ENCODE measurements at places on chromosomes 1 and 21.

GRCh38 chr21:29074007-29074376 lies 544 bp upstream of the CCT8 start:
- DNase-seq = no peak

GRCh38 chr1:65055747-65056146 lies 89.4 kb upstream of the JAK1 start:
- DNase-seq = no peak

GRCh38 chr1:11924334-11925195 lies 1.7 kb downstream of the KIAA2013 start:
- DNase-seq = no peak

DNA sequence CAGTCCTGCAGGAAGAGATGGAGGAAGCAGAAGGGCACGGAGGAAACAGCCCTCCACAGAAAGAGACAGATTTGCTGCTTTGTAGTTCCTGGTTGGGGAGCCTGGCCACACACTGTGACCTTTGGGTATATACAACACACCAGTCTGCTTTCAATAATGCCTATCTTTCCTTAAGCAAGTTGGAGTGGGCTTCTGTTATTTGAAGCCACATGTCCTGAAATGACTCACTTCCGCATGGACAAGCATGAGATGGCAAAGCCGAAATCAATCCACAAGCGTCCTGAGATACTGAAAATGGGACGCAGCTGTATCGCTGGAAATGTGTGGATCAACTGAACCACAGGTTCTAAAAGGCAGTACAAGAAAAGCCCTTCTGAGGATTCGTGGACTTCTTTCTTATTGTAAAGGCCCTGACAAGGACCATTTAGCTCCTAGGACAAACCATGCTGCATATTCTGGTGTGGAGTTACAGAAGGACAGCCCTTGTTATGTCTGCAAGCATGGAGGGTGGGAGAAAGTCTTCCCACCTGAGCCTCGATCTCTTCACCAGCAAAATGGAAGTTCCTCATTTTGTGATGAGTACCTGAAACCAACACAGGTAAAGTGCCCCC lies 22.7 kb upstream of the FHAD1 start:
- peak; percentile 57 for DNase-seq

GRCh38 chr1:221268295-221268694 lies 389.1 kb downstream of the HLX start:
- no peak for DNase-seq

- no peak for DNase-seq
Measured at GRCh38 chr1:229457436-229457835, 23.5 kb upstream of the ACTA1 start.

DNA sequence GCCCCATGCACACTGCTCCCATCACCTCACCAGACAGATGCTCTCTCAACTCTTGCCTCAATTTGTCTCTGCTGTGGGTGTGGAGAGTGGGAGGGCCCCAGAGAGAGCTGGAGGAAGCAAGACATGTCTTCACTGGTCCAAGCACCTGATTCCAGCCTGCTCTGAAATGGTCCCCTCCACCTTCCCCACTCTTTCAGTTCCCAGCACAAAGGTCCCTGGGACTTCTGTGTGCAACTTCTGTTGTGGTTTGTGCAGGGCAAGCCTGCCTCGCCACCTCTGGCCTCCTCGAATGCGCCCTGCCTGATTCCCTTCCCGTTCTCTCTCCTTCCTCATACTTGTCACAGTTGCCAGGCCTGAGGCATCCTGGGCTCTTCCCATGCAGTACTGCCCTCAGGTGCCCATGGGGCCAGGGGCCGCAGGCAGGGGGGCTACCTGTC lies 119.3 kb downstream of the SYT2 start:
- no peak for DNase-seq

DNA sequence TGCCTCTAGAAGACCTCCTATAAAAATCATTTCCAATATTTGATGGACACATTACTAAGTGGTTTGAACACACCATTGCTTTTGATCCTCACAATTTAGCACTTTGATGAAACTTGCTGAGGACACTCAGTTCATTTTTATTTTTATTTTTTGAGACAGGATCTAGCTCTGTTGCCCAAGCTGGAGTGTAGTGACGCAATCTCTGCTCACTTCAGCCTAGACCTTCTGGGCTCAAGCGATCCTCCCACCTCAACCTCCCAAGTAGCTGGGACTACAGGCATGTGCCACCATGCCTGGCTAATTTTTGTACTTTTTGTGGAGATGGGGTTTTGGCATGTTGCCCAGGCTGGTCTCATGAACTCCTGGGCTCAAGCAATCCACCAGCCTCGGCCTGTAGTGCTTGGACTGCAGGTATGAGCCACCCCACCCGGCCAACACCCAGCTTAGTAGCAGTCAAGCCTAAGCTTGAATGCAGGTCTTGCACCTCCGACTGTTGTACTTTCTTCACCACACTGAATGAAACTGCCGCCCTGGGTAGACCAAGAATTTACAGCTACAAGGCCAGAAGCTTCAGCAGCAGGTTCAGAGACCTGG lies 24.8 kb upstream of the ATP2B4 start:
- DNase-seq = no peak

GRCh38 chr1:17538428-17539117 lies 925 bp upstream of the ARHGEF10L start:
- DNase-seq = no peak

GRCh38 chr1:18109058-18109755 lies 1.6 kb downstream of the IGSF21 start:
- DNase-seq = no peak

GRCh38 chr1:220875260-220875659 lies 4.0 kb upstream of the HLX start:
- DNase-seq = peak; percentile 17

DNA sequence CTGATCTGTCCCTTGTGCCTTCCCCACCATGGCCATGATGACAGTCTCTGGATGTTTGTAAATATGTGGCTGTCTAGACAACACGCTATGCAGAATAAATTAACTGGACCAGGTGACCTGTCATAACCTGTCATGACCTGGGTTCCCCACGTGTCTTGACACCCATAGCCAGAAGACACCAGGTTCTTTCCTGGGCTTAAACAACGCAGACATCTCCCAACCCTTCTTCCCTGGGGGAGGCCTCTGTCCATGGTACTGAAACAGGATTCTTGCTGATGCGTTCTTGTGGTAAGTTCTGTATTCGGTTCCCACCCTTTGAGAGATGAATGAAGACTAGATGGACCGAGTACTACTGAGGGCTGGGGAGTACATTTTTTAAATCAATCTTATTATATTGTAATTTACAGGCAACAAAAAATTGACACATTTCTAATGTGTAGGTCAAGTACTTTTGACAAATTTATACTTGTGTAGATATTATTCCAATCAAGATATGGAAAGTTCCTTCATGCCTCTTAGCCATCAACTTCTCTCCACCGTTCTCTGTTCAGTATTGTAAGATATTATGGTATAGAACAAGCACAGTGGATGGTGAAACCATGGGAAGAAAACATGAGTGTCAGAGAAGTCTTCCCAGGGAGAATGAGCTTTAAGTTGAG lies 738.8 kb downstream of the PTPRU start:
- peak; percentile 73 for DNase-seq

GRCh38 chr1:20964540-20965484 lies 177.7 kb upstream of the HP1BP3 start:
- DNase-seq = peak; percentile 34

- DNase-seq = peak; percentile 26
Measured at GRCh38 chr1:94552071-94552586, 10.6 kb upstream of the F3 start.

DNA sequence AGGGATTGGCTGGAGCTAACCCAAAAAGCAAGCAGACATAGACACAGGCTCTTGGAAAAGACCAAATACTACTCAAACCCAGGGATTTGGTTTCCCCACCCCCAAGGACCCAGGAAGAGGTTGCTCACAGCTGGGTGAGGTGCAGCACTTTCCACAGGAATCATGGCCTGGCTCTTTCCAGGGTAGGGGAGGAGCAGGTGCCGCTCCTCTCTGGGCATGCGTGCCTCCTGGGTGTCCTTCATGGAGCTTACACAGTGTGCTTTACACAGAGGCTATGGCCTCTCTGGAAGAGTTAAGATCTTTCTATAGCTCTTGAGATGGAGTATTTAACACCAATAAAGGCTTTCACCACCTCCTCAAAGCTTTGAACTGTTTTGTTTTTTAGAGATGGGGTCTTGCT lies 88.3 kb downstream of the CD58 start:
- no peak for DNase-seq

- no peak for DNase-seq
Measured at GRCh38 chr1:246815693-246816270, 91.6 kb downstream of the SCCPDH start.

DNA sequence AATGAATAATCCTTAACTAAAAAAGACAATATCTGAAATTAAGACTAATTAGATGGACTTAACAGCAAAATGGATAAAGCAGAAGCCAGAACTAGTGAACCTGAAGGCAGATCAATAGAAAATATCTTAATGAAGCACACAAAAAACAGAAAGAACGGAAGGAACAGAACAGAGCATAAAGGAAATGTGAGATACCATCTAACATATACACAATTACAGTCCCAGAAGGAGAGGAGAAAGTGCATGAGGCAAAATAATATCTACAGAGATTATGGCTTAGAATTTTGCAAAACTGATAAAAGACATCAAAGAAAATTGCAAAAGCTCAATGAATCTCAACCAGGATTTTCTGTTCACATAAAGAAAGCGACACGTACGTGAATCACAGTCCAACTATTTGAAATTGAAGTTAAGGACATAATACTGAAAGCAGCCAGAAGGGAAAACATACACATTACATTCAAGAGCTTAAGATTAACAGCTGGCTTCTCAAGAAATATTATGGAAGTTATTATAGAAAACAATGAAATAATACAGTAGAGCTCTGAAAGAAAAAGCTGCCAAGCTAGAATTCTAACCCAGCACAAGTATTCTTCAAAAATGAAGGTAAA lies 182.0 kb downstream of the CDC42BPA start:
- peak; percentile 34 for DNase-seq

- no peak for DNase-seq
Measured at GRCh38 chr1:227741166-227741870, 6.1 kb downstream of the SNAP47 start.

GRCh38 chr21:26136671-26137070 lies 33.9 kb downstream of the APP start:
- no peak for DNase-seq

DNA sequence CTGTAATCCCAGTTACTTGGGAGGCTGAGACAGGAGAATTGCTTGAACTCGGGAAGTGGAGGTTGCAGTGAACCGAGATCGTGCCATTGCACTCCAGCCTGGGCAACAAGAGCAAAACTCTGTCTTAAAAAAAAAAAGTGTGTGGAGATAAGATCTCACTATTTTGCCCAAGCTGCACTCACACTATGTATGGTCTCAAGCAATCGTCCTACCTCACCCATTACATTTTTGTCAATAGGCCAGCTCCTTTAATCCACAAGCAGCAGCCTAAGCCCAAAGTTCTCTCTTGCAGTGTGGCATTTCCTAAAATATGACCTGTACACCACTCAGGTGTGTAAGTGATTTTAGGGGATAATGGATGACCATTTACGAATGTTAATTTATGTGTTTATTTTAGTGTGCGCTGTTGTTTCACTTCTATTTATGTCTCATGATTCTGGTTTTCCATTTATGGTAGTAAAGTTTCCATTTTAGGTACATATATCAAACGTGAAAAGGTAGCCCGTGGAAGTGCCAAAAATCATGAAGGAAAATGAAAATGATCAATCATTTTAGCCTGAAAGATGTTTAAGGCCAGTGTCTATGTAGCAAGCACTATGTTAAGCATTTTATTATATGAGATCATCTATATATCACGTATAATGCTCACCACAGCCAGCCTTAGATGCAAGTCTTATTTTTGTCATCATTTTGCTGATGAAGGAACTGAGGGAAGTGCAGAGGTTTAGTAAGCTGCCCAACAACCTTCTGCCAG lies 5.6 kb downstream of the LCK start:
- no peak for DNase-seq

DNA sequence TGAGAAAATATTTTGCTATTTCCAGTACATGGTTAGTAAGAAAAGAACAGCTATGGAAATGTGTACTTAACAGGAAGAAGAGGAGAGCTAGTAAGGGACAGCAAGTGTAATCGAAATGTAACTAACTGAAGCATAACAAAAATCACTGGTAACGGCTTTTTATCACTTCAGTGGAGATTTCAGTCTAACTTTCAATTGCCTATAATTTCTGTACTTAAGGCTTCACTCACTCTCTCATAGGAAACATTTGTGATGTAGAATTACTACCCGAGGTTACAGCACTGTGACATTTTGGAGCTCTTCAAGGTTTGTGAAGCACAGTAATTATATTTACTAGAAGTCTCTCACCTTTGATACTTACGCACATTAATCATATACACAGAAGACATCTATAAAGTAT lies 1119.1 kb downstream of the AMY1C start:
- DNase-seq = no peak

DNA sequence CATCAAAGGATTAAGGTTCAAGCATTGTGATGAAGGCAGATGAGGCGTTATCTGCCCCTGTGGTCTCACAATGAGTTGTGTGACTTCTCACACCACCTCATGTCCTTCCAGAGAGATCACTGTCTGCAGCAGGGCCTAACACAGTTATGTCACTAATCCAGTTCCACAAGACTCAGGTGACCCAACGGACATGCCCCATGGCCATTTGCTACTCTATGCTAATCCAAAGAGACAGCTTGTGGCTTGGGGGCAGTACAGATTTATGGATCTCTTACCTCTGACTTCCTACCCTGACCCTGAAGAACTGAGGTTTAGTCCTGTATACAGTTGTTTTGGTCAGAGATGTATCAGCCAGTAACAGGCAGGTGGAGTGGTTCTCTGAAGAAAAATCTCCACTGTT lies 147.1 kb downstream of the GLUL start:
- no peak for DNase-seq

DNA sequence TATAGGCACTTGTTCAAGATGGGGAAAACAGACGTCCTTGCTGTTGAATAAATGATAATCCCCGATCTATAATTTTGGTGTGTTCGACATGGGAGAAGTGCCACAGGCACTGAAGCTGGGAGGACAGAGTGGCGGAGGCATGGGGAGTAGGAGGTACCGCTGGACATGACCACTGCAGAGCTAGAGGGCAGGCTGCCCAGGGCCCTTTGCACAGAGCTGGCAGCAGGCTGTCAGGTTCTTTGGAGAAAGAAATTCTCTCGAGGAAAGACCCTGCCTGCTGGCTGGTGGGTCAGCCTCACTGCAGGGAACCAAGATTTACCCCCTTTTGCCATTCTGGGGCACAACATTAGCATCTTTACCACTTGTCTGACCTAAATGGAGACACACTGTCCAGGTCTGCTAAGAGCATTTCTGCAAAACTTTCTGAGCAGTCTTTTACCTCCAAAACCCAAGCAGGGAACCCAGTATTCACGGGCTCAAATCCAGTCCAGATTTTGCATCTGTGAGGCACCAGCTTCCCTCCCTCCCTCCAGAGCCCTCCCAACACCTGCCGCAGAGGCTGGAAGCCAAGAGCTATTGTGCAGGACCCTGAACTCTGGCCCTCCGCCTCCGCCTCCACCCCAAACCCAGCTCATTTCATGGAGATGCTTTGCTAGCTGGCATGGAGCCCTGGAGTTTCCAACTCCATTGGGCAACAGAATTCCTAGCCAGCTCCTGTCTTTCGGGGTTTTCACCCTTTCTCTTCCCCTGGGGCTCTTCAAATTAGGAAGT lies 142.3 kb downstream of the PLXNA2 start:
- DNase-seq = peak; percentile 67
